ENCODE measurements at places on chromosomes 1 and 21. TPM values are rescaled to one million over a fixed set of nuclear protein-coding genes. Genes with fewer than 3 reads are reported as not detected.

LORICRIN gene
- total RNA-seq, result not detected

- H3K27me3 ChIP-seq, result no peaks in the 10 kb centered on the region
- H3K4me1 ChIP-seq, result no peaks in the 10 kb centered on the region
- DNase-seq, result no peak
- no peak overlapping the region for H3K4me3 ChIP-seq
- no peaks in the 10 kb centered on the region for H3K36me3 ChIP-seq
Measured at GRCh38 chr1:217660353-217661062, 29.4 kb downstream of the SPATA17 start.

DNA sequence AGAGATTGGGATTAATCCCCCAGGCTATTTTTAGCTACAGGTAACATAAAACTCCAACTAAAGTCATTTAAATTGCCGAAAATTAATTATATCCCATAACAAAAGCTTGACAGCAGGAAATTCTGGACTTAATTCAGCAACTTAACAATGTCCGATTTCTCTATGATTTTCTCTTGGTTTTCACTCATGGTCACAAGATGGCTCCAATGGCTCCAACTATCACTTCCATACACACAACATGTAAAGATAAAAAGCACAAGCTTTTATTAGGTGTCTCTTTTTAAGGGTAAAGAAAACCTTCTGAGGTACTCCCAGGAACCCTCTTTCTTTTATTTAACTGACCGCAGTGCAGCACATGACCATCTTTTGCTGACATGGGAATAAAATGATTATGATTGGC, 363.5 kb upstream of the PTBP2 start:
- no peaks in the 10 kb centered on the region for H3K4me1 ChIP-seq
- H3K27ac ChIP-seq, result no peak overlapping the region
- H3K27me3 ChIP-seq, result no peaks in the 10 kb centered on the region
- no peak overlapping the region for H3K4me3 ChIP-seq
- no peak for DNase-seq

GRCh38 chr1:113040041-113040440, 33.0 kb upstream of the LRIG2 start:
- no peak overlapping the region for H3K27ac ChIP-seq
- no peaks in the 10 kb centered on the region for H3K27me3 ChIP-seq
- no peaks in the 10 kb centered on the region for H3K36me3 ChIP-seq
- H3K4me1 ChIP-seq, result peaks cover 13% of the 10 kb centered on the region
- no peak overlapping the region for H3K4me3 ChIP-seq
- DNase-seq, result no peak

DNA sequence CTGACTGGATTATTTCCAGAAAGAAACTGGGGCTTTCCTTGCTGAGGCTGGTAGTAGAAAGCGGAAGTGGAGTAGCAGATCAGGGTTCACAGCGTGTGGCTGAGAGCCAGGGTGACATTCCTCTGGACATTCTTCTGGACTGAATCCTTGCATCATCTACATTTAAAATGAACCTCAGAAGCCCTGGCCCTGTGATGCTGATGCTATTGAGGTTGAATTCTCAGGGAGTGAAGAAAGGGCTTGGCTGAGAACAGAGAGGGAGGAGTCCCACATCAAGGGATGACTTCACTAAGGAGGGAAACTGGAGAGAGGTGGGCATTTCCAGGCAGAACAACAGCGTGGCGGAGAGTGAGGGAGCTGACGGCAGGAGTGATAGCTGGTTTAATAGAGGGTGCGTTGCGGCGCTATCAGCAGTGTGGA, 102.3 kb upstream of the LMO4 start:
- H3K4me1 ChIP-seq, result no peaks in the 10 kb centered on the region
- H3K27me3 ChIP-seq, result no peaks in the 10 kb centered on the region
- H3K36me3 ChIP-seq, result no peaks in the 10 kb centered on the region
- no peak for DNase-seq
